ENCODE measurements at places on chromosomes 1 and 21.
A peak's percentile ranks its signal among the peaks of the same experiment; 100 is the strongest.

DNA sequence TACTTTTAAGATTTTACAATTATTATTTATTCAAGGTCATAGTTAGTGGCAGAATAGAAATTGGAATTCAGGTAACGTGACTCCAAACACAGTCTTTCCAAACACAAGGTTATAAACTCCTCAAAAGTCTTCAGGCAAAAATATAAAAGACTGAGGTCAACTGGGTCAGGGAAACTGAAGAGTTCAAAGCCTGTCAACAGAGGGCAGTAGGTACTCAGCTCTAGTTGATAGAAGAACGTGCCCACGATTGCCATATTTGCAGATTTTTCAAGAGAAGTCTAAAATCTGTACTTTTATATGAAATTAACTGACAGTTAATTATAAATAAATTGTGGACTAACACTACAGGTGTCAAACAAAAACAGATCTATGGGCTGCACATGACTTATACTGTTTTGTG is 135.0 kb downstream of the LHX4 start:
- no peaks in the 10 kb centered on the region for H3K4me1 ChIP-seq
- DNase-seq = no peak
- H3K4me3 ChIP-seq = no peak overlapping the region
- H3K27ac ChIP-seq = no peak overlapping the region
- no peaks in the 10 kb centered on the region for H3K36me3 ChIP-seq

DNA sequence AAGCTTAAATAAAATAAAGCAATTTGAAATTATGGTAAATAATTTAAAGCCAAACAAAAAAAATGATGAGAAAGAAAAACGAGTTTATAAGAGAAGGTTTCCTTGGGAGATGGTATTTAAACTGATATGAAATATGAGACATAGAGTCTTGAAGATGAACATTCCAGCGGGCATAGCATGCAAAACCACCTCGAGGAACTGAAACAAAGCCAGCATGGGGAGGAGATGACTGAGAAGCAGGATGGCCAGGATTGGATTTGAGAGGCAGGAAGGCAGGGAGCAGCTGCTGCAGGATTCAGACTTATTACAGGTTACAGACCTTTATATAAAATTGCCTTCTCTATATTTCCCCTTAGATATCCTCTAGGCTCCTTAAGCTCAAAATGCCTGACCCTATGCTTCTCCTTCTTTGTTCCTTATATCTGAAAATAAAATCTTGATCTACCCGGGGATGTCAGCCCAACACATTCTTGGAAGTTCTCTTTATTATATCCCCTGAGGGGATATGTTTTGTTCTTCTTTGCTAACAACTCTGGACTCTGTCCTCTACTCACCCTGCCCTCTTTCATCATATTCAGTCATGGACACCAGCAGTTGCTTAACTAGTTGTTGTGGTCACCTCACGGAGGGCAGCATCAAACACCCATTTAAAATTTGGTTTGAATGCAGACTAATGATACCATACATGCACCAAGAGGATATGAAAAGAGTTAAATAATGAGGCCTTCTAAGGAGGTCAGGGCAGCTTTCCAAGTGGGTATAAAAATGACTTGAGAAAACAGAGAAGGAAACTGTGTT is 719.1 kb upstream of the B3GALT2 start:
- H3K27ac ChIP-seq = no peak overlapping the region
- no peak overlapping the region for H3K4me3 ChIP-seq
- no peak for DNase-seq
- no peaks in the 10 kb centered on the region for H3K4me1 ChIP-seq

GRCh38 chr1:193706766-193707165 is 520.4 kb upstream of the B3GALT2 start:
- DNase-seq = no peak
- H3K27ac ChIP-seq = no peak overlapping the region
- no peaks in the 10 kb centered on the region for H3K27me3 ChIP-seq
- H3K4me1 ChIP-seq = no peaks in the 10 kb centered on the region

DNA sequence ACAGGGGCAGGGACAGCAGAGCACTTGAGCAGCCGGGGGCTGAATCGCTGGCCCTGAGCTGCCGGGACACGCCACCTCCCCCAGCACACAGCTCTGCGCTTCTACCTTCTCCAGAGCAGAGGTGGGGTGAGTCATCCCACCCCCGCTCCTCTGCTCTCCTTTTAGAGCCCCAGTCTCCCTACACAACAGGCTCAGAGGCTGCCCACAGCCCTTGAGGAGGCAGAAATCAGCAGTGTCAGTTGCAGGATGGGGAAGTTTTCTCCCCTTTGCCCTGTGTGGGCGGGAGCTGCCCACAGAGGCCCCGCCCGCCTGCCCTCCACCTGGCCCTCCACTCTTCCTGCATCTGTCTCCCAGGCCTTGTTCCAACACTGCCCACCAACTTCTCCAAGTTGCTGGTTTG is 94.6 kb downstream of the STUM start:
- H3K36me3 ChIP-seq = peaks cover 21% of the 10 kb centered on the region
- no peak overlapping the region for H3K4me3 ChIP-seq
- H3K4me1 ChIP-seq = no peaks in the 10 kb centered on the region
- H3K27me3 ChIP-seq = no peaks in the 10 kb centered on the region
- no peak overlapping the region for H3K27ac ChIP-seq

DNA sequence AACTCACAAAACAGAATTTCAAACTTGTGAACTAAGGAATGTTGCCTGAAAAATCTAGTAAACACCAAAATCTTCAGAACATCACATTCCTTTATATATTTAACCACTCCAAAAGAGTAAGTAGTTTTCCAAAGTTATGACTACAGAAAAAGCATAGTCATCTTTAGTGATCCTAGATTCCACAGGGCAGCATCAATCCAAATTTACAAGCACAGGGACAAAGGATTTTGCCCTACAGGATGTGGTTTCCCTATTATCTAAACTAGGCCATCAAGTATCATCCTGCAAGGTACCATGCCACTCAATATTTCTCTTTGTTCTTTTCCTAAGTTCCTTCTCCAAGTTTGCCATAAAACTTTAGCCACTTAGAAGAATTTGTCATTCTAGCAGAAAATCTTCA is 33.0 kb downstream of the COP1 start:
- H3K4me1 ChIP-seq = no peaks in the 10 kb centered on the region
- no peak for DNase-seq
- H3K36me3 ChIP-seq = peaks cover 65% of the 10 kb centered on the region
- H3K27ac ChIP-seq = no peak overlapping the region
- H3K4me3 ChIP-seq = no peak overlapping the region

DNA sequence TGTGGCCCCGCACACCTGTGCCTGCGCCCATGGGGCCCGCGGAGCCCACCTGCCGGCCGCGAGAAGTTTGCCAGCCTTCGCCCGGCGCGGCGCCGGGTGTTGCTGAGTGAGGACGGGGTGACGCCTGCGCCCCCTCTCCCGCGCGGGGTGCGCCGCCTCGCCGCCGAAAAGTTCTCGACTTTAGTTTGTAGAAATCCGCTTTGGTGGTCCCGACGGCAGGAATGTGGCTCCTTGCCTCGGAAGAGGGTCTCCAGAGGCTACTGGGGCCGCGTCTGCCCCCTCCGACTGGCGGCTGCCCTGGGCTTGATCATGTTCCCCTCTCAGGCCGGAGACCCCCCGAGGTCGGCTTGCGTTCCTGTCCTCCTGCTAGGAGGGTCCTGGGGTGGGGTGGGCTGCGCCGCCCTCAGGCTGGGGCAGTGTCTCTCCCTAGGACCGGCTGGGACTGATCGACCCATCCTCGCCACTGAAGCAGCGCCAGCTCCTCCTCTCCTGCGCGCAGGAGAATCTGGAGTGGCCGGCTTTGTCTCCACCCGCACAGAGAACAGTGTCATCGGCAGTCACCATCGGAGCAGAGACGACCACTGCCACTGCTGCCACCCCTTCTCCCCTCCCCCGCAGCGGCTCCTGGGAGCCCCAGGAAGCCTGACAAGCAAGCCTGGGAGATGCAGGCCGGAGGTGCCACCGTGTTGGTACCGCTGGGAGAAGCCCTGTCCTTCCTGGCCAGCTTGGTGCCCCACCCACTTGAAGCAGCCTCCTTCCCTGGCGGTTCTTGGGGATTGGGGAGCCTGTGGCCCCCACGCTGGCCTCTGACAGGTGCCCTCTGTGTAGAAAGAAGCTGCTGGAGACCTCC is 553 bp upstream of the SLC30A2 start:
- H3K4me3 ChIP-seq = no peak overlapping the region
- peaks cover 89% of the 10 kb centered on the region for H3K27me3 ChIP-seq
- no peaks in the 10 kb centered on the region for H3K36me3 ChIP-seq
- H3K4me1 ChIP-seq = peaks cover 3% of the 10 kb centered on the region

DNA sequence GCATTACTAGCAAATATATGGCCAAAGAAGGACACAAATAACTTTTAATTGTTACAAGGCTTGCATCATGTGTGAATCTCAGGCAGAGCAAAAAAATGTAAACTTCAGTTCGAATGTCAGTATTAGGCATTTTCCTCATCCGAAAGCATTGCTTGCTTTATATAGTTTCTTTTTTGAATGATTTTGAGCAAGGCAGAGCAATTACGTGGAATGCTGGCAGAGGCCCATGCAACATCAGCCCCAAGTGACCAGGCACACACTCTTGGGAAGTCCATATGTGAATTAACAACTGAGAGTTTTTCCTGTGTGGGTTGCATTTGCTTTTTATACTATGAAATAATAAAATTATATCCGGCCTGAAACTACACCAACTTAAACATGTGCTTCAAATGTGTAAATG is 274.8 kb downstream of the PTPRC start:
- no peak overlapping the region for H3K27ac ChIP-seq
- H3K36me3 ChIP-seq = no peaks in the 10 kb centered on the region
- no peak for DNase-seq
- no peaks in the 10 kb centered on the region for H3K27me3 ChIP-seq
- no peaks in the 10 kb centered on the region for H3K4me1 ChIP-seq

DNA sequence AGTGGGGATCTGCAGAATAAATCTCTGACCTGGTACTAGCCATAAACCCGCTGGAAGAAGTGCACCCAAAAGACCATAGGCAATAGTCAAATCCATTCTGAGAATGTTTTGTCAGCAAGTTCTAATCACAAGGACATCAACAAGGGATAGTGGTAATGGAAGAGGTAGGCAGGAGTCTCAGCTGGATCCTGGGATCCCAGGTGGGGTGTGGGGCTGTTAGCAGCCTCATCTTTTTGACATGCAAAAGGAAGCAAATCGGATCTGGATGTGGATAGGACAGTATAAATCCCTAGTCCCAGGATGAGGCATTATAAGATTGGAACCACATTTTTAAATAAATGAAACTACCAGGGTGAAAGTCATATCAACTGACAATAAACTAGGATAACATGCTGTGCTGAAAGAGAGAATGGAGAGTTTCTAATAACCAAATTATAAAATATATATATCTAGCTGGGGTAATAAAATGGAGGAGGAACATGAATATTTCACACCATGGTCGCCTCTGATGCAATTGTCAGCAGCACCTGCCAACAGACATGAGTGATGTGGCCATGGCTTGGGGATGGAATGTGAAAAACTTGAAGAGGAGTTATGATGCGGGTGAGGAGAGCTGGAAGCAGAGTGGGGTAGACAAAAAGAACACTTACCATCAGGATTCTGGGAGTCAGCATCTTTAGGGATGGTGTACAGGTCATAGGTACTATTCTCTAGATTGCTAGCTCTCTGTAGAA is 23.7 kb upstream of the PEX19 start:
- H3K27ac ChIP-seq = no peak overlapping the region
- H3K4me1 ChIP-seq = no peaks in the 10 kb centered on the region
- H3K36me3 ChIP-seq = peaks cover 90% of the 10 kb centered on the region
- H3K4me3 ChIP-seq = no peak overlapping the region
- no peak for DNase-seq

GRCh38 chr21:46191257-46191685 is 7.0 kb upstream of the SPATC1L start:
- H3K27me3 ChIP-seq = no peaks in the 10 kb centered on the region
- no peaks in the 10 kb centered on the region for H3K4me1 ChIP-seq
- H3K36me3 ChIP-seq = peaks cover 31% of the 10 kb centered on the region
- H3K27ac ChIP-seq = no peak overlapping the region

DNA sequence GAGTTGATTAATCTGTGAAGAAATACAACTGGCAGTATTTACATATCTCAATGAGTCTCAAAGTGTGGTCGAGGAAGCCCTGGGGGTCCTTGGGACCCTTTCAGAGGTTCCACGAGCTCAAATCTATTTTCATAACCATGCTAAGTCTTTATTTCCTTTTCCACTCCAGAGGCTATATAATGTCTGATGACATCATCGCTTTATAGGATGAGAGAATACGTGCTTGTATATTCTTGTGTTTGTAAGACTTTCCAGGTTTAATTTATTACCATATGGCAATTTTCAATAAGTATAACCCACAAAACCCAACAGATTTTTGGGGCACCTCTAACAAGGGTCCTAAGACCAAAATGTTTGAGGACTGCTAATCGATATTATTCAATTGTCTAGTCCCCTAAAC is 1.4 kb upstream of the SLC19A2 start:
- DNase-seq = no peak
- peak overlapping the region; percentile 82 for H3K4me3 ChIP-seq
- peak overlapping the region; percentile 91 for H3K27ac ChIP-seq

GRCh38 chr1:21594935-21595897 is 73.9 kb downstream of the RAP1GAP start:
- H3K27ac ChIP-seq = no peak overlapping the region
- no peak overlapping the region for H3K4me3 ChIP-seq
- no peaks in the 10 kb centered on the region for H3K27me3 ChIP-seq
- DNase-seq = peak; percentile 91
- no peaks in the 10 kb centered on the region for H3K36me3 ChIP-seq
- H3K4me1 ChIP-seq = no peaks in the 10 kb centered on the region

GRCh38 chr1:113918243-113918642 is 10.9 kb upstream of the HIPK1 start:
- H3K27me3 ChIP-seq = peaks cover 12% of the 10 kb centered on the region
- H3K4me3 ChIP-seq = no peak overlapping the region
- peaks cover 8% of the 10 kb centered on the region for H3K36me3 ChIP-seq
- H3K4me1 ChIP-seq = no peaks in the 10 kb centered on the region
- DNase-seq = no peak

DNA sequence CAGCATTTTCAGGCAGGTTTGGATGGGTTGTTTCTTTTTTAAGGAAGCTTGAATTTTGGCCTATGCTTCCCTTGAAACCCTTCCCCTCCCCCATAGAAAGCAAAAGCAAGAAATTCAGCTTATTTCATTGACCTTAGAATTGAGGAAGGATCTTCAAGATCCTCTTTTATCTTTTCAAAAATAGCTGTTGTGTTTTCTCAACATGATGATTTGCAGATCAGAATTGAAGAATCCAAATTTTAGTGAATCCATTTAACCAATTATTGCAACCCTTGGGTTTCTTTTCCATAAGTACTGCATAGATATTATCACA is 73.7 kb downstream of the LRRC8C start:
- H3K27ac ChIP-seq = no peak overlapping the region
- H3K27me3 ChIP-seq = no peaks in the 10 kb centered on the region
- no peaks in the 10 kb centered on the region for H3K4me1 ChIP-seq
- H3K36me3 ChIP-seq = no peaks in the 10 kb centered on the region
- H3K4me3 ChIP-seq = no peak overlapping the region

- H3K27me3 ChIP-seq = no peaks in the 10 kb centered on the region
- H3K4me3 ChIP-seq = no peak overlapping the region
- H3K36me3 ChIP-seq = peaks cover 81% of the 10 kb centered on the region
Observed at GRCh38 chr21:45478115-45478801, 64.0 kb downstream of the SLC19A1 start.

DNA sequence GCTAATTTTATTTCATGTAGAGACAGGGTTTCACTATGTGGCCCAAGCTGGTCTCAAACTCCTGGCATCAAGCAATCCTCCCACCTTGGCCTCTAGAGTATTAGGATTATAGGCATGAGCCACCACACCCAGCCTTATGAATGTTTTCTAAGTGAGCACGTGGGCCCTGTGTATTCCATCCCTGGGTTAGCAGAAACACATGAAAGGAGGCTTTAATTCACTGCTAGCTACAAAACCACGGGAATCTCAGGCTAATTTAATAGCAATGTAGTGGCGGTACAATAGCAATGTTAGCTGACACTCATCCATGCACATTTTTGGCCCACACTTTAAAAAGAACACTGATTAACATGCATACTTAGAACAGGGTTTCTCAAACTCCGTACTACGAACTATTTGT is 32.0 kb downstream of the VTCN1 start:
- no peaks in the 10 kb centered on the region for H3K36me3 ChIP-seq
- peaks cover 9% of the 10 kb centered on the region for H3K4me1 ChIP-seq
- H3K4me3 ChIP-seq = no peak overlapping the region
- no peak for DNase-seq
